Activated CD4-positive, alpha-beta T cell treated with anti-CD3 and anti-CD28 coated beads, Interleukin-2, amount 10 ng/mL, durations not matched to agents 7 days and 5 days (primary cell): ENCODE measurements at places on chromosomes 3 and 15. TPM values are rescaled to one million over a fixed set of nuclear protein-coding genes. Genes with fewer than 3 reads are reported as not detected.

The GNAT1 gene
- not detected for total RNA-seq

The C3orf70 gene
- total RNA-seq = not detected

The CHDH gene
- total RNA-seq = 0.40 TPM

The BFSP2 gene
- 0.33 TPM for total RNA-seq

The FOXB1 gene
- total RNA-seq = 0.57 TPM

The RPUSD2 gene
- total RNA-seq = 13.0 TPM

- peak overlapping the region; percentile 68 for H3K27ac ChIP-seq
- peaks cover 77% of the 10 kb centered on the region for H3K36me3 ChIP-seq
- no peak for DNase-seq
- no peaks in the 10 kb centered on the region for H3K27me3 ChIP-seq
Measured at GRCh38 chr3:59995563-59995962, 945.7 kb upstream of the CFAP20DC start.

DNA sequence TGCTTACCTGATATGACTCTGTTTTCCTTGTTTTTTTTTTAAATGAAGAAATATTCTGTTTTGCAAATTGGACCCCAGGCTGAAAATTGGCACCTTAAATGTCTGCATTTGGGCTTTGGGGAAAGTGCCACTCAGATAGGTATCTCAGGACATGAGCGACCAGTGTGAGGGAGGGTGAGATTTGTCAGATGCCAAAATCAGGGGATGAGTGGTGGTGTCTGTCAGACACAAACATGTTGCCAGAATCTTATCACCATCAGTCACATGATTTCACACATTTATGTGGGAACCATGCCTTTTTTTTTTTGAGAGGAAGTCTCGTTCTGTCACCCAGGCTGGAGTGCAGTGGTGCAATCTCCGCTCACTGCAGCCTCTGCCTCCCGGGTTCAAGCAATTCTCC, 75.6 kb upstream of the OSBPL11 start:
- DNase-seq = no peak
- H3K27ac ChIP-seq = no peak overlapping the region
- H3K27me3 ChIP-seq = peaks cover 3% of the 10 kb centered on the region

DNA sequence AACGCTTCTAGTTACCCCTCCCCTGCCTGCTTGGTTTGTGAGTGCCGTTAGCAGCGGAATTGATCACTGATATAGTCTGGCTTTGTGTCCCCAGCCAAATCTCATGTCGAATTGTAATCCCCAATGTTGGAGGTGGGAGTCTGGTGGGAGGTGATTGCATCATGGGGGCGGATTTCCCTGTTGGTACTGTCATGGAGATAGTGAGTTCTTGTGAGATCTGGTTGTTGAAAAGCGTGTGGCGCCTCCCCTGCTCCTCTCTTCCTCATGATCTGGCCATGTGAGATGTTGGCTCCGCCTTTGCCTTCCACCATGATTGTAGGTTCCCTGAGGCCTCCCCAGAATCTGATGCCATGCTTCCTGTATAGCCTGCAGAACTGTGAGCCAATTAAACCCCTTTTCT, 47.3 kb upstream of the PGPEP1L start:
- DNase-seq = no peak
- no peak overlapping the region for H3K4me3 ChIP-seq
- no peaks in the 10 kb centered on the region for H3K36me3 ChIP-seq
- H3K27me3 ChIP-seq = peaks cover 18% of the 10 kb centered on the region
- H3K4me1 ChIP-seq = peaks cover 13% of the 10 kb centered on the region

- no peaks in the 10 kb centered on the region for H3K36me3 ChIP-seq
- no peaks in the 10 kb centered on the region for H3K4me1 ChIP-seq
- peaks cover 12% of the 10 kb centered on the region for H3K27me3 ChIP-seq
Measured at GRCh38 chr15:37135225-37135624, 34.9 kb upstream of the MEIS2 start.

DNA sequence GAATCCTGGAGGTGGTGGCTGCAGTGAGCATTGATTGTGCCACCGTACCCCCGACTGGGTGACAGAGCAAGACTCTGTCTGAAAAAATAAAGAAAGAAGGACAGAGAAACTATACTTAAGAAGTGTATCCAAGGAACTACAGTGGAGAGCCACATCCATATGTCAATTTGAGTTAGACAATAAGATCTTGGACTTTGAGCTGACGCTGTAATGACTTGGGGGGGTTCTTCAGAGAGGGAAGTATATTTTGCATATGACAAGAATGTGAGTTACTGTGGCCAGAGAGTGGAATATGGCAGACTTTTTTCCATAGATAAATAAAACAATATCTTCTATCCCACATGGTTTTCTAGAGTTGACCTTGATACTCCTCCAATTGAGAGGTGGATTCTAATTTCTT, 52.6 kb upstream of the TEX264 start:
- no peak overlapping the region for H3K4me3 ChIP-seq
- H3K27me3 ChIP-seq = no peaks in the 10 kb centered on the region
- DNase-seq = no peak
- H3K36me3 ChIP-seq = no peaks in the 10 kb centered on the region
- no peaks in the 10 kb centered on the region for H3K4me1 ChIP-seq

GRCh38 chr3:185460719-185461350, 38.0 kb downstream of the TMEM41A start:
- H3K4me1 ChIP-seq = no peaks in the 10 kb centered on the region
- H3K27me3 ChIP-seq = no peaks in the 10 kb centered on the region
- no peak for DNase-seq
- H3K36me3 ChIP-seq = no peaks in the 10 kb centered on the region

DNA sequence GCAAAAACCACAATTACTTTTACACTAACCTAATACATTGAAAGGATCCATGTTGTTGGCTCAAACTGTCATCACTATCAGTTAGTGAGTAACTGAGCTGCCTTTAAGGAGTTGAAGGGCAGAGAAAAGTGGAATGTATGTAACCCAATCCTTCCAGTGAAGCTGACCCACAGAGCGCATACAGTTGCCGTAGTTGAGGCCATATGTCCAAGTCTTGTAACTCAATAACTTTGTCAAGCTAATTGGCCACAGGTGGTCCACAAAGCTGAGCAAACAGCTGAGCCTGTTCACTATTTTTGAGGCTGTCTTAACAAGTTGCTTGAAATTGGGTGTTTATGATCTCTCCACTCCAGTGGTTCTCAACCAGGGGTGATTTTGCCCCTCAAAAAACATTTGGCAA, 169.0 kb upstream of the SLC24A5 start:
- DNase-seq = no peak
- peaks cover 11% of the 10 kb centered on the region for H3K27me3 ChIP-seq
- no peak overlapping the region for H3K27ac ChIP-seq
- H3K4me3 ChIP-seq = no peak overlapping the region
- H3K36me3 ChIP-seq = no peaks in the 10 kb centered on the region

DNA sequence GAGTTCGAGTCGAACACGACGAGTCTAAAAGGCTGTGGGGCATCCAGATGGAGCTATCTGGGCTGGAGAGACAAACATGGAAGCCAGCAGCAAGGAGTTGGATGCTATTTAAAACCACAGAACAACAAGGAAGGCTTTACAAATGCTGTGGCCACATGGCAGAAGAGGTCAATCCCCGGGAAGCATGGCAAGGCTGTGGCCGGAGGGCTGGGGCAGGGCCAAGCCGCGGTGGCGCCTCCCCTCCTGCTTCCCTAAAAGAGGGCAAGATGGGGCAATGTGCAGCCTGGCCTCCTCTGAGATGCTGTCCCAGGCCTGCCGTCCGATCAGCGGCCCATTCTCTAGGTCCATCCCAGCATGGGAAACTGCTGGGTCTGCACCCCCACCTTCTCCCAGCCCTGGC, 139.1 kb downstream of the SRGAP3 start:
- H3K4me1 ChIP-seq = no peaks in the 10 kb centered on the region
- H3K27ac ChIP-seq = no peak overlapping the region
- no peak for DNase-seq
- H3K36me3 ChIP-seq = no peaks in the 10 kb centered on the region

DNA sequence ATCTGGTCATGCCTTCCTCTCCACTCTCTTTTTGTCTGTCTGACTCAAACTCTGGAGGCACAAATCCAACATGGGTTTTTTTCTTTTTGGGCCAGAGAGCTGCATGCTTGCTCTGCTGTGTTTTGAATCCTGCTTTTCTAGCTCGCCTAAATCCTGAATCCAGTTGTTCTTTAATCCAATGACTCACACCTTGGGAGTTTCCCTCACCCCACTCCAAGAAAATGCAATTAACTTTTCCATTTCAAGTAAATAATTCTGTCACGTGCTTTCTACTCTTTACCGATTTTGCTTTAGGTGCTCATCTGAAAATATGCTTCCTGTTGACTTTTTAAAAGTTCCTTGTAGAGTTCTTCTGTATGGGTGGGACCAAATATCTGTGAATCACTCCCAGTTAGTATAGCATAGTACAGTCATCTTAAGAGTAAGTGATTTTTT, 47.6 kb downstream of the SLMAP start:
- H3K4me1 ChIP-seq = peaks cover 43% of the 10 kb centered on the region
- H3K36me3 ChIP-seq = peaks cover 16% of the 10 kb centered on the region
- H3K27me3 ChIP-seq = no peaks in the 10 kb centered on the region
- H3K27ac ChIP-seq = peak overlapping the region; percentile 90
- DNase-seq = peak; percentile 7

GRCh38 chr3:134794950-134795745, at the start of gene EPHB1:
Gene EPHB1, plus strand, starts transcription at chr3:134795260.
- peak; percentile 78 for DNase-seq
- H3K36me3 ChIP-seq = no peaks in the 10 kb centered on the region
- H3K4me3 ChIP-seq = peak within 1 kb of the TSS; percentile 80
- H3K4me1 ChIP-seq = peaks cover 15% of the 10 kb centered on the region
- H3K27ac ChIP-seq = peak within 1 kb of the TSS; percentile 55

GRCh38 chr3:115436767-115437301, 186.5 kb upstream of the GAP43 start:
- no peak overlapping the region for H3K27ac ChIP-seq
- no peaks in the 10 kb centered on the region for H3K4me1 ChIP-seq
- H3K4me3 ChIP-seq = no peak overlapping the region
- H3K27me3 ChIP-seq = no peaks in the 10 kb centered on the region
- no peak for DNase-seq

- DNase-seq = no peak
- no peak overlapping the region for H3K4me3 ChIP-seq
- H3K27ac ChIP-seq = no peak overlapping the region
- no peaks in the 10 kb centered on the region for H3K27me3 ChIP-seq
Measured at GRCh38 chr15:60626669-60627068, 147.7 kb upstream of the ICE2 start.

DNA sequence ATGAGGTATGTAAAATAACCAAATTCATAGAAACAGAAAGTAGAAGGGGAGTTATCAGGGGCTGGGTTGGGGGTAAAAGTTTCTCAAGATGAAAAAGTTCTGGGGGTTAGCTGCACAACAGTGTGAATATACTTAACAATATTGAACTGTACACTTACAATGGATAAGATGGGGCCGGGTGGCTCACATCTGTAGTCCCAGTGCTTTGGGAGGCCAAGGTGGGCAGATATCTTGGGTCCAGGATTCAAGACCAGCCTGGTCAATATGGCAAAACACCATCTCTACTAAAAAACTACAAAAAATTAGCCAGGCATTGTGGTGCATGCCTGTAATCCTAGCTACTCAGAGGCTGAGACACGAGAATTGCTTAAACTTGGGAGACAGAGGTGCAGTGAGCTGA, 274.3 kb downstream of the TJP1 start:
- no peaks in the 10 kb centered on the region for H3K4me1 ChIP-seq
- no peaks in the 10 kb centered on the region for H3K36me3 ChIP-seq
- H3K27me3 ChIP-seq = peaks cover 12% of the 10 kb centered on the region

DNA sequence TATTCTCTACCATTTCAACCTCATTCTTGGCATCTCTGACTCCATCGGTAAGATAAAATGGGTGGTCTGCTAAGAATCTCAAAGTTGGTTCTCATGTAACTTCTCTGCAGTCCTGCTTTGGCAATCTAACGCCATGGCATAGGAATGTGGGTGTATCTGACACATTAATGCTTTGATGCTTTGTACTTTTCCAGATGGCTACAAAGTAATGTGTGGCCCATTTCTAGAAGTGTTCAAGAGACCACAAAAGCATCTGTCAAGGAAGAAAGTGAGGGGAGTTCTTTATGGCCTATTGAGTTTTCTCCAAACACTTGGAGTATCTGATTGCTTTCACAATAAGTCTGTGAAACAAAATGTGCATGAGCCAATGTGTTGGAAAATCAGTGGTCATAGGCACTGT, 339.9 kb upstream of the TGFBR2 start:
- H3K4me1 ChIP-seq = peaks cover 12% of the 10 kb centered on the region
- no peak for DNase-seq
- H3K36me3 ChIP-seq = peaks cover 8% of the 10 kb centered on the region

DNA sequence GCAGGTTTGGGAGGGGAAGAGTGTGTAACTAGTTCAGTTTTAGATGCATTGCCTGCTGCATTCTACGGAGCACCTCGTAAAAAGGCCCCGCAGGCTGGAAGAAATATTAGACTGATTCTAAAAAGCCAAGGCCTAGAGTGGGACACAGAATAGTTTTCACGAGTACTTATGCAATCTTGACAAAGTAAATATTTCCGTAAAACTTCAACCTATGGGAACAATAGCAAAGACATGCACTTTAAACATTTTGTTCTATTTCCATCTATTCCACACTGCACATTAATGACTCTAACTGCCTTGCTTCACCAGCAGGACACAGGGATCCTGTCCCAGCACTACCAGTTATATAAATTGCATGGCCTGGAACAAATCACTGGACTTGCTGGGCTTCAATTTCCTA, 260.0 kb downstream of the FOXP1 start:
- no peak for DNase-seq
- H3K27ac ChIP-seq = no peak overlapping the region
- H3K27me3 ChIP-seq = no peaks in the 10 kb centered on the region
- H3K4me1 ChIP-seq = no peaks in the 10 kb centered on the region
